Thoracic aorta (tissue), 2 donors: ENCODE measurements at places on chromosomes 16 and 17. TPM values are rescaled to one million over a fixed set of nuclear protein-coding genes. Genes with fewer than 3 reads are reported as not detected.

DNA sequence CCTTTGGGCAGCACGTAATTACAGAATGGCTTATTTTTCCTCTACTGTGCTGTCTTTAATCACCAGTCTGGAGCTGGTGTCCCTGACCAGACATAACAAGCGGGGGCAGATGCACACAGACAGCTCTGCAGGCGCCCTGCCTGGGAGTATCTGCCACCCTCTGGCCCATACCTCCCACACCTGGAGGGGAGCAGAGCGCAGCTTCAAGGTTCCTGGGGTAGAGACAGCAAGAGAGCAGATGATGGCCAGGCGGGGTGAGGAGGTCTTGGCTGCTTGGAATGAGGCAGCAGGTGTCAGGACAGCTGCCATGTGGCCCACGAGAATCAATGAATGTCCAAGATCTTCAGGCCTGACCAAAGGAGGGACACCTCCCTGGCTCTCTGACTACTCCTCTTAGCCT, 23.8 kb downstream of the TMEM94 start:
- H3K27me3 ChIP-seq, result no peaks in the 10 kb centered on the region
- H3K27ac ChIP-seq, result no peak overlapping the region
- H3K4me3 ChIP-seq, result no peak overlapping the region
- H3K36me3 ChIP-seq, result no peaks in the 10 kb centered on the region

DNA sequence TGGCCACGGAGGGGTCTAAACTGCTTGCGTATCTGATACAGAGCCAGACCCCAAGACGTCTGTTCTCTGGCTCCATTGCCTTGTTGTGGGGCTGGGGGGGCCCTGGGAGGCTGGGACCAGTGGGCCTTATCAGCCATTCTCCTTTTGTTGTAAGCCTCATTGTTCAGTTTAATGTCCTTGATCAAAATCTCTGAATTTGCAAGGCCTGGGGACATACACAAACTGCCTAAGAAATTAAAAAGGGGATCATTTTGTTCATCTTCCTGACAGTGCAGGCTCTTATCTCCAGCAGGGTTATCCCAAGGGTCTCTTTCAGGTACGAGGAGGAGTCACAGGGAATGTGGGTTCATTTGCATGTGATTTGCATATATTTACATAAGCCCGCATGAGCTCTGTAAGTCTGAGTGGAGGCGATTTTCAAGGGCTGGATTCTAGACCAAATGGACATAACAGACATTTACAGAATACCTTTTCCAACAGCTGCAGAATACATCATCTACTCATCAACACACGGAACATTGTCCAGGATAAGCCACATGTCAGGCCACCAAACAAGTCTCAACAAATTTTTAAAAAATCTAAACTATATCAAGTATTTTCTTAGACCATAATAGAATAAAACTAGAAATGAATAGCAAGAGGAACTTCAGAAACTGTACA, 269.8 kb downstream of the RBFOX1 start:
- H3K27ac ChIP-seq, result no peak overlapping the region
- DNase-seq, result no peak
- no peaks in the 10 kb centered on the region for H3K36me3 ChIP-seq
- H3K27me3 ChIP-seq, result no peaks in the 10 kb centered on the region
- H3K4me3 ChIP-seq, result no peak overlapping the region

GRCh38 chr17:5260542-5260941, 21.5 kb upstream of the RABEP1 start:
- H3K27ac ChIP-seq, result no peak overlapping the region
- no peaks in the 10 kb centered on the region for H3K36me3 ChIP-seq
- no peak overlapping the region for H3K4me3 ChIP-seq
- no peaks in the 10 kb centered on the region for H3K4me1 ChIP-seq

The NPIPB9 gene
- total RNA-seq, result 3.0 TPM

GRCh38 chr16:88902744-88903143, 36.3 kb upstream of the PABPN1L start:
- no peak overlapping the region for H3K27ac ChIP-seq
- H3K27me3 ChIP-seq, result no peaks in the 10 kb centered on the region
- no peaks in the 10 kb centered on the region for H3K36me3 ChIP-seq
- no peak overlapping the region for H3K4me3 ChIP-seq
- no peak for DNase-seq
- no peaks in the 10 kb centered on the region for H3K4me1 ChIP-seq

The COTL1 gene
- total RNA-seq, result 32.0 TPM

- no peak overlapping the region for H3K4me3 ChIP-seq
- no peaks in the 10 kb centered on the region for H3K27me3 ChIP-seq
- no peaks in the 10 kb centered on the region for H3K36me3 ChIP-seq
- no peak for DNase-seq
- H3K4me1 ChIP-seq, result no peaks in the 10 kb centered on the region
Measured at GRCh38 chr16:83888672-83889044, 10.3 kb upstream of the MLYCD start.
